Stimulated activated CD8-positive, alpha-beta memory T cell treated with anti-CD3 and anti-CD28 coated beads, Interleukin-4, amount 100 ng/mL, for 1 hour (primary cell): ENCODE measurements at places on chromosomes 7 and 10.

DNA sequence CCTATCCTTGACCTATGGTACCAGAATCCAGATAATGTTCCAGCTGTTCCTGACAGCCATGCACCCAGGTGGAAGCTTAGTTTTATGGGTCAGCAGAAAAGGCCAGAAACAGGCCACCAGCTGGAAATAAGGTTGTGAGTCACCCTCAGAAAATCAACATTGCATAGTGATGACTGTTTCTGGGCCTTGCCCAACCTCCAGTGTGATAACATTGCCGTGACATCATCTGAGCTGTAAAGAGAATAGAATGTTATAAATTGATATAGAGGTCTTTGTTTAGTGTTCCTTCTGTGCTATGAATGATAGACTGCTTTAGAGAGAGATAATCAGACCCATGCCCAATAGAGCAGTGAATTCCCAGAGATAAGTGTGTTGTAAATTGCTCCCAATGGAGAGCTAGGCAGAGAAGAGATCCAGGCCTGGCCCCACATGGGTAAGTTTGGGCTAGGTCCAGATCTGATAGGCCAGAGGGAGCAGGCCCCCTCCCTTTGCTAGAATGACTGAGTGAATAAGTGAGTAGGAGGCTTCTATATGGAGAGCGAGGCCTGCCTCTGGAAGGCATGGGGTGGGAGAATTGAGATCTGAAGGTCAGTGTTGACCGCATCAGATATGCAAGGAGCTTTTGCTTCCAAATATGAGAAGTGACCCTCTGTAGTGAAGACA lies 14.2 kb upstream of the HPS1 start:
- no peak for DNase-seq

GRCh38 chr10:74640134-74640921 lies 186.1 kb upstream of the KAT6B start:
- no peak for DNase-seq

DNA sequence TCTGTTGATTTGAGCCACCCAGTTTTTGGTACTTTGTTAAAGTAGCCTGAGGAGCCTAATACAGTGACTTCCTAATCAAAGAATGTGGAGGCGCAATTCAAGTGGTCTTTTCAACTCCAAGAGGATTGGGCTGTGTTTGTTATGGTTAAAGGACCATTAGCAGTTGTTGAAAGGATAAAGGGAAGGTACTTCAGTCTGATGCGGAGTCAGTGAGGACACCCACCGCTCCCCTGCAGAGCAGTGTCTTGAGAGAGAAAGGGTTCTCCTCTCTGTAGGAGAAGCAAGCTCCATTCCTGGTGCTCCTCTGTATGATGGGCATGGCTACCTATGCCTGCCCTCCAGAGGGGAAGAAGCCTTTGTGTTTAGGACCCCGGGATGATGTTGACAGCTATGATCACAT lies 590.6 kb upstream of the C7orf33 start:
- no peak for DNase-seq

GRCh38 chr7:8146106-8146787 lies 115.7 kb downstream of the ICA1 start:
- no peak for DNase-seq

GRCh38 chr10:22049635-22050034 lies 46.1 kb upstream of the DNAJC1 start:
- no peak for DNase-seq

DNA sequence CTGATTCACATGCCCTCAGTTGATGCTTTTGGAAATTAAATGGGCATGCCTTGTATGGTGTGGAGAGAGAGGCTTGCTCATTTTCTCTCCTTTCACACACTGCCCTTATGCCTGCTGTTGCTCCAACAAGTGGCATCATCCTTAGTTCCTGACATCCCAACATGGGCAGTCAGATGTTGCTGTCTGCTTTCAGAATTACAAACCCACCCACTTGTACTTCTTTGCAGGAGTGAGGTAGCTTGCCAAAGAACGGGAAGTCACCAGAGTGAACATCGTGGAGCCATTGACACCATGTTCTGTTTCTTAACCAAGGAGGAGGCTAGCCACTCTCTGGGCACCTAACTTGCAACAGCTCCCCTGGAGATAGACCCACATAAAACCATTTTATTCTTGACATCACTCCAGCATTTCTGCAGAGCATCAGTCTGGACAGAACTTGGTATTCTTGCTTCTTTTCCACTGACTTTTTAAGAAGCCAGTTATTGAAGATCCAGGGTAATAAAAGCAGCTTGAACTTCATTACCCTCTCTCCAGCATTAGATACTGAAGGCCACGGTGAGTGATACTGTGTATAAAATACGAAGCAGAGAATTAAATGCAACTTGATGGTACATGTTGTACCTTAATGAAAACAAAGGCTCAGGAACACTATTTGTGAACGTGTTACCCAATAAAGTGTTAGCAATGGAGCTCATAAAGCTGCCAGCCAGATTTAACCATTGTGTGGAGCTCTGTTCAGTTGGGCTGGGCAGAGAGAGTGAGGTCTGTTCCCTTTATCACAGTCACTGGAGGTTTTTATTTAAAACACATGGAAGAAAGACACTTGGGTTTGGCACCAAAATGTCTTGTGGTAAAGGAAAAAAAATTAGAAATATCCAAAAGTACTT lies 195.8 kb upstream of the HABP2 start:
- no peak for DNase-seq

DNA sequence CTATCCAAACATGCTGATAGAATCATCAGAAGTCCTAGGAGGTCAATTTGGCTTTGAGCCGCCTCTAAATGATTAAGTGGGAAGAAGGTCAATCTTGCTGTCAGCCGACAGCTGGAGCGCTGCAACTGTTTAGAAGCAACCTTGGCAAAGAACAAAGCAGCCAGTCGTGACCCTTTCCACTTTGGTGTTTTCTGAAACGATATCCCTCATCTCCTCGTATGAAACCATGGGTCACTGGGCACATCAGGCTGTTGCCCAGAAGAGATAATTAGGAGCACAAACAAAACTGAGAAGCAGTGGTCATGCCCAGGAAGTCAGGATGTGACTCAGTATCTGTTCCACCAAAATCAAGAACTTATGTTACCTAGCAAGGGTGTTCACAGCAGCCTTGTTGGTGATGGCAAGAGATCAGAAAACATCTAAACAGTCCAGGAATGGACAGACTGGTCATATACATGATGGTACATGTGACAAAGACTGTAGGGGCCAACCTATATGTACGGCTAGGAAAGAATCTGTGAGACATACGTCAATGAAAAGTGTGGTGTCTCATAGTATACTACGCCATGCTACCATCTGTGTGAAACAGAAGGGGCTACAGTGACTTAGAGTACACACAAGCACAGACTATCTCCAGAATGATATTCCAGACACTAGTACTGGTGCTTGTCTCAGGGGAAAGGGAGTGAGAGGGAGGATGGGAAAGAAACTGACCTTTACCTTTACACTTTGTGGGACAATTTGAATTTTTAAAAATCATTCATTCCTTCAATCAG lies 22.4 kb downstream of the STN1 start:
- DNase-seq: no peak

DNA sequence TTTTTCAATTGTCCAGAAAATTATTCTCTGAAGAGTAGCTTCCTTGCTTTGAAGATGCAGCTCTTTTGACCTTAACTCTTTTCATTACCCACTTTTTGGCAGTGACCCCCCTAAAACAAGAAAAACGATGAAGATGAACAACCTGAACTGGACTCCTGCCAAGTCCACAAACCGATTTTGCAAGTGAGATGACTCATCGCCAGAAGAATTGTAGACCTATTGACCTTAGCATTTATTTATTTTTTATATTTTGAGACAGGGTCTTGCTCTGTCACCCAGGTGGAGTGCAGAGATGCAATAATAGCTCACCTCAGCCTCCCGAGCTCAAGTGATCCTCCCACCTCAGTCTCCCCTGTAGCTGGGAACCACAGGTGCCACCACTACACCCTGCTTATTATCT lies 859.2 kb downstream of the GATA3 start:
- DNase-seq: no peak

- DNase-seq: no peak
Observed at GRCh38 chr10:73205081-73205480, 37.2 kb downstream of the FAM149B1 start.

- DNase-seq: peak; percentile 7
Observed at GRCh38 chr7:143003393-143004051, 23.4 kb downstream of the OR9A2 start.

GRCh38 chr10:120517881-120518484 lies 61.0 kb downstream of the PLPP4 start:
- DNase-seq: no peak

GRCh38 chr7:140048138-140048537 lies 14.6 kb downstream of the PARP12 start:
- no peak for DNase-seq

- no peak for DNase-seq
Observed at GRCh38 chr7:151682831-151683614, 163.3 kb upstream of the RHEB start.

- DNase-seq: no peak
Observed at GRCh38 chr10:44395396-44395795, 10.5 kb upstream of the CXCL12 start.

- DNase-seq: no peak
Observed at GRCh38 chr10:642186-642890, 47.1 kb downstream of the DIP2C start.

DNA sequence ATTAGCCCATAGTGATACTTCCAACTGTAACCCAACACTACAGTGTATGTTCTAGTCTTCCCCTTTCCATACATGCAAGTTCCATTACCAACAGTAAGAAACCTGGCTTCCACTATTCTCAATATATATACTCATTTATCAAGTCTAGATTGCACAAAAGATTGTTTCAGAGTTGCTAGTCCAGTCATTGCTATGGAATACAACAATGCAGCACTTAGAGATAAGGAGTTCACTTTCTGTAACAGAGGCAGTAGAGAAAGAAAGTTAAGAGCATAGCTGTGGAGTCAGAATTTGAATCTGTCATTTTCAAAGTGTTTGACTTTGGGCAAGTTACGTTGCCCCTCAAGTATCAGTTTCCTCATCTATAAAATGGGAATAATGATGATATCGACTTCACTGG lies 90.1 kb downstream of the RTKN2 start:
- DNase-seq: no peak

- no peak for DNase-seq
Observed at GRCh38 chr10:109062371-109062770, 860.9 kb downstream of the XPNPEP1 start.

DNA sequence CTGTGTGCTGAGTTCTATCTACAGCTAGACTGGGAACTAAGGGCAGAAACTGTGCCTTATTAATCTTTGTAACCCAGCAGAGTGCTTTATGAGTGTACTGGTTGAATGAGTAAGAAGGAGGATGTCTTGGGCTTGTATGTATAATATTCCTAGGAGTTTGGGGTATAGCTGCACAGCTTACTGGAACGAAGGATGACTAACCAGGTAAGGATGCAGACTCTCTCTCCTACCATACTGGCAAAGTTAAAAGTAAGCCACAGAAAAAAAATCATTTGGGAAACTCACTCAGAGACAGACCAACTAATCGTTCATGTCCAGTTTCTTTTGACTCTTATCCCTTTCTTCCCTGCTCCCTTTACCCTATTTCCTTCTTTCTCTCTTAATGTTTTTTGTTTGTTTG lies 1.4 kb upstream of the DHTKD1 start:
- DNase-seq: no peak

GRCh38 chr7:121873289-121874194 lies 581 bp downstream of the PTPRZ1 start:
- no peak for DNase-seq

- no peak for DNase-seq
Observed at GRCh38 chr7:69714886-69715576, 116.8 kb downstream of the AUTS2 start.

DNA sequence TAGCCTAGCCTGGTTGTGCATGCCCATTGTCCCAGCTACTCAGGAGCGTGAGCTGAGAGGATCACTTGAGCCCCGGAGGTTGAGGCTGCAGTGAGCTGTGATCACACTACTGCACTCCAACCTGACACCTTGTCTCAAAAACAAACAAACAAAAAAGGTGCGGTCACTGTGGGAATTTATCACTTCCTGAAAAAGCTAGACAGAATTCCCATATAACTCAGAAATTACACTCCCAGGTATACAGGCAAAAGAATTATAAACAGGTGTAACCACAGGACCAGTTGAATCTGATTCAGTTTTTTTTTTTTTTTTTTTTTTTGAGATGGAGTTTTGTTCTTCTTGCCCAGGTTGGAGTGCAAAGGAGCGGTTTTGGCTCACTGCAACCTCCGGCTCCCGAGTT lies 3.2 kb upstream of the OGDH start:
- DNase-seq: no peak

GRCh38 chr7:4123346-4123745 lies 558.7 kb upstream of the FOXK1 start:
- DNase-seq: no peak

GRCh38 chr10:110040767-110041478 lies 33.1 kb downstream of the ADD3 start:
- DNase-seq: no peak

- DNase-seq: no peak
Observed at GRCh38 chr10:107767185-107767584, 602.7 kb upstream of the SORCS1 start.

GRCh38 chr7:139232904-139233303 lies 1.9 kb downstream of the UBN2 start:
- no peak for DNase-seq

- DNase-seq: no peak
Observed at GRCh38 chr10:133096616-133097269, 9.0 kb downstream of the ADGRA1 start.

DNA sequence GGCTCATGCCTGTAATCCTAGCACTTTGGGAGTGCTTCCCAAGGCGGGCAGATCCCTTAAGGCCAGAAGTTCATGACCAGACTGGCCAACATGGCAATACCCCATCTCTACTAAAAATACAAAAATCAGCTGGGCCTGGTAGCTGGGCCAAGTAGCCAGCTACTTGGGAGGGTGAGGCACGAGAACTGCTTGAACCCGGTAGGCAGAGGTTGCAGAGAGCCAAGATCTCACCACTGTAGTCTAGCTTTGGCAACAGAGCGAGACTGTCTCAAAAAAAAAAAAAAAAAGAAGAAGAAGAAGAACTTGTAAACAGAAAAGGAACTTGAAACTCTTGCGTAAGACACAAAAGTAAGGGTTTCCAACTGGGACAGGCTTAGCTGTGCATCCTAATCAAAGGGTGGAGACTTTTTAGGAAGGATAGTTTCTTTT lies 5.6 kb upstream of the IFIT2 start:
- DNase-seq: no peak

GRCh38 chr10:133159611-133159949 lies 439 bp upstream of the KNDC1 start:
- DNase-seq: no peak

- no peak for DNase-seq
Observed at GRCh38 chr10:103637011-103637410, 143.5 kb downstream of the NEURL1 start.

DNA sequence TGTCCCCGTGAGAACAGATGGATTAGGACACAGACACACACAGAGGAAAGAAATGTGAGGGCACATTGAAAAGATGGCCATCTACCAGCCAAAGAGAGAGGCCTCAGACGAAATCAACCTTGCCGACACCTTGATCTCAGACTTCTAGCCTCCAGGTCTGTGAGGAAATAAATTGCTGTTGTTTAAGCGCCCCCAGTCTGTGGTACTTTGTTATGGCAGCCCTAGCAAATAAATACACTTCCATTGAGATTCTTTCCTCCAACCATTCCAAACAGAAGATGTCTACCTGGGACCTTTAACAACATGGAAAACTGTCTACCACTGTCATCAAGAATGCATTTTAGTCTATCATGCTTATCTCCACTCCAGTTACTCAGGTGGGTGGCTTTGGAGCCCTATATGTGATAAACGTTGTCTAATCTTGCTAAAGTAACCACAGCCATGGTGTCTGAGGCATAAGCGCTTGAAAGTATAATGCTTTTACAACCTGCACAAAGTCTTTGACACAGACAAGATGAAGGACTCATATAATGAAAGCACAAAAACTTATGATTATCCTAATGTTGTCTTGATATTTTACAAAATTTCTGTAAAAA lies 244.3 kb downstream of the MTERF1 start:
- no peak for DNase-seq
